BJ (cell line): ENCODE measurements at places on chromosomes 2 and 18. TPM values are rescaled to one million over a fixed set of nuclear protein-coding genes. Genes with fewer than 3 reads are reported as not detected.

DNA sequence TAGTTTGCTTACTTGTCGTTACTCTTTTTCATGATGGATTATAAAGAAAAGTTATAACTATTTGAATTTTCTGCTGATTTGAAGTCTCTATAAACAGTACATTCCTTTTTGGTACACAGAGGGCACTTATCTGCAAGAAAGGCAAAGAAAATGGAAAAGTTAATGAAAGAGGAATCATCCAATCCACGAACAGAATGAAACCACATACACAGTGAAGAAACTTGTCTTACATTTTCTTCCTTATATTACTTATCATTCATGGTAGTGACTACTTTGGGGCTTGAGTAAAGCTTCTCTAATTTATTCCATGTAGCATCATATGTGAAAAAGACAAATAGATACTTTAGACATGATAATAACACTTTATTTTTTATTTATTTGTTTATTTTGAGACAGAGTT, 14.8 kb upstream of the ACTR3 start:
- DNase-seq, result no peak

DNA sequence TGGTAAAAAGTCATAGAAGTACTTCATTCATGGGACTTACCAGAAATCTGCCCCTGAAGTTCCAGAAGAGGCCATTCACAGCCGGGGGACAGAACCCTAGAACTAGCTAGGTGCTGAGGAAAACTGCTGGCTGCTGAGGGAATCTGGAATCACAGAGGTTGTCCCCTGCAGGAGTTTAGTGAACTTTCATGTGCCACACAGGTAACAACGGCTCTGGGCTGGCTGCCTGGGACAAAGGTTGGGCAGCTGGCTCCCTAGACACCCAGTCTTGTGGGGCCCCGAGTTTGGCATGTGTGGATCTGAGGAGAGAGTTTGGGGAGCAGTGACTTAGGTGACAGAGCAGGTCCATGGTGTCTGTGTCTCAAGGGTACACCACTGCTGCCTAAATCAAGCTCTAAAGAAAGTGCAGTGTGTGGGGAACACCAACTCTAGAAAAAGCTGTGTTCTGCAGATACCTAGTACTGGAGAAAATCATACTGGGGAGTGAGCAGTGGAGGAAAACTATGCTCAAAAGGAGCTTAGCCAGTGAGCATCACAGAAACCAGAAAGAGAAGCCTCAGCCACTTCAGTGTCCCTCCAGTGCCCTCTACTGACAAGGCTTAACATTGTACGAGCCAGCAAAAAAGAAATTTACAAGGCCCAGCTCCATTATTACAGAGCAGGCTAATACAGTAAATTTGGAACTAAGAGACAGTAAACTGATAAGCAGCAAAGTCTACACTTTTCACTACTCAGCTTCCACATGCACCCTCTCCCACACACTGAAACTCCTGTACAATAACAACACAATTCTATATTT, 15.2 kb downstream of the GALNT3 start:
- DNase-seq, result no peak

The FOXD4L1 gene
- 0.02 TPM in 1 of 2 replicates, not detected in the other for polyA plus RNA-seq

The SKOR2 gene
- not detected in 2 replicates for polyA plus RNA-seq
